Naive thymus-derived CD8-positive, alpha-beta T cell (primary cell): ENCODE measurements at places on chromosomes 5 and 9.

DNA sequence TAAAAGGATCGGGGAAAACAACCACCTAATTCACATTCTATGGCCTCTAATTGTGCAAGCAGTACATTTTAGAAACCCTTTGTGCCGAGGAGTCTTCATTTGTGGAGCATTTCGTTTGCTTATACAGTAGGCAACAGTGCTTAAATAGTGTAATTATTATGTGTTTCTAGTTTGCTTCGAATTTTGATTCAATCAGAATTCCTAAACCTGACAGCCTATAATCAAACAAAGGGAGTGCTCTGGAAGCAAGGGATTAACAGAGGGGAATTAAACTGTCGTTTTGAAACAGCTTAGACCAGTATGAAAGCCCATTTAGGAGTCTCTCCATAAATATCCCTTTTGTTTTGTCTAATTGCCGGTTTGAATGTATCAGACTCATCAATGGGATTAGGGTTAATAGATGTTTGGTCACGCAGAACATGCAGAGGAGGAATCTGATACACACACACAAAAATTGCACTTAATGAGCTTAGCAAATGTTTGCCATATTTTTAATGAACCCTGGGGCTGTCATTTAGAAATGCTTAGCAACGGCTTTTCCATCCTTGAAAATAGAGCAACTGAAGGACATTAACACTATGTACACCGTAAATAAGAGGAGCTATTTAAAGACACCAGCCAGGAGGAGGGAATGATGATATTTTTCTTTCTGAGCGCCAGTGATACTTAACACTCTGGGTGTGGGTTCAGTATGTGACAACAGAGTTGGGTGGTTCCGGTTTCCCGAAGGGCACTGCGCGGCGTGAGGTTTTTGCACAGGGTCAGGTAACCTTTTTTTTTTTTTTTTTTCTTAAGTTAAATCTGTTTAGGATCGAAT lies 404.7 kb downstream of the TLE4 start:
- DNase-seq = no peak

- no peak for DNase-seq
These were observed 64.0 kb downstream of the RNF130 start for GRCh38 chr5:180007582-180007981.

GRCh38 chr9:130107234-130107861 lies 53.6 kb downstream of the GPR107 start:
- peak; percentile 81 for DNase-seq

- peak; percentile 23 for DNase-seq
These were observed 1.8 kb upstream of the BHMT start for GRCh38 chr5:79109527-79110492.
